ENCODE measurements at places on chromosomes 13 and 19. TPM values are rescaled to one million over a fixed set of nuclear protein-coding genes. Genes with fewer than 3 reads are reported as not detected.

The SRRM5 gene
- 0.10 TPM for total RNA-seq

The NALCN gene
- 2.7 TPM for total RNA-seq

The APOC4 gene
- total RNA-seq = not detected

The PABPC3 gene
- 0.10 TPM for total RNA-seq

The KIR3DL1 gene
- total RNA-seq = not detected

The OR10H1 gene
- total RNA-seq = not detected

The ZNF234 gene
- total RNA-seq = 15.5 TPM

The PCP2 gene
- total RNA-seq = not detected

The CCDC122 gene
- 5.2 TPM for total RNA-seq

The UNC13A gene
- total RNA-seq = 0.03 TPM

The COL4A2 gene
- 77.6 TPM for total RNA-seq

The SEMA6B gene
- 483 TPM for total RNA-seq

The TRPC4 gene
- total RNA-seq = 1.2 TPM

The LAIR1 gene
- total RNA-seq = not detected

The IFNL1 gene
- not detected for total RNA-seq

The GRIK5 gene
- total RNA-seq = 0.13 TPM

The F10 gene
- 1.3 TPM for total RNA-seq

The CEACAM20 gene
- total RNA-seq = not detected

The ADGRE2 gene
- total RNA-seq = 1.1 TPM

The MRPS12 gene
- 58.3 TPM for total RNA-seq

The CYP2F1 gene
- total RNA-seq = not detected

The HCN2 gene
- total RNA-seq = 2.9 TPM

The TLE2 gene
- 0.08 TPM for total RNA-seq

The HSD17B14 gene
- total RNA-seq = 0.59 TPM

The NKG7 gene
- total RNA-seq = not detected

The SCEL gene
- total RNA-seq = not detected

The PROSER3 gene
- total RNA-seq = 3.6 TPM

The EXOC3L2 gene
- not detected for total RNA-seq

The KLK2 gene
- total RNA-seq = not detected

The CNN1 gene
- 6.3 TPM for total RNA-seq

The NFKBIB gene
- 26.1 TPM for total RNA-seq

The FXYD3 gene
- not detected for total RNA-seq

The FPR1 gene
- 0.16 TPM for total RNA-seq

The NLRP13 gene
- not detected for total RNA-seq

The BCL2L12 gene
- total RNA-seq = 11.8 TPM

The CYP2A7 gene
- total RNA-seq = not detected

The CD177 gene
- 0.29 TPM for total RNA-seq

The PCDH17 gene
- not detected for total RNA-seq

The PRSS57 gene
- total RNA-seq = not detected

The MYO16 gene
- not detected for total RNA-seq

The C13orf46 gene
- not detected for total RNA-seq

The FXYD1 gene
- total RNA-seq = 22.9 TPM

The MTUS2 gene
- 0.05 TPM for total RNA-seq

The SPIB gene
- 2.4 TPM for total RNA-seq

The ZNF799 gene
- total RNA-seq = 3.3 TPM

The ZNF580 gene
- total RNA-seq = 14.7 TPM

The EFNB2 gene
- total RNA-seq = 4.8 TPM

Measured in myocyte (in vitro differentiated cells).